ENCODE measurements at places on chromosomes 7 and 10.
A peak's percentile ranks its signal among the peaks of the same experiment; 100 is the strongest.

DNA sequence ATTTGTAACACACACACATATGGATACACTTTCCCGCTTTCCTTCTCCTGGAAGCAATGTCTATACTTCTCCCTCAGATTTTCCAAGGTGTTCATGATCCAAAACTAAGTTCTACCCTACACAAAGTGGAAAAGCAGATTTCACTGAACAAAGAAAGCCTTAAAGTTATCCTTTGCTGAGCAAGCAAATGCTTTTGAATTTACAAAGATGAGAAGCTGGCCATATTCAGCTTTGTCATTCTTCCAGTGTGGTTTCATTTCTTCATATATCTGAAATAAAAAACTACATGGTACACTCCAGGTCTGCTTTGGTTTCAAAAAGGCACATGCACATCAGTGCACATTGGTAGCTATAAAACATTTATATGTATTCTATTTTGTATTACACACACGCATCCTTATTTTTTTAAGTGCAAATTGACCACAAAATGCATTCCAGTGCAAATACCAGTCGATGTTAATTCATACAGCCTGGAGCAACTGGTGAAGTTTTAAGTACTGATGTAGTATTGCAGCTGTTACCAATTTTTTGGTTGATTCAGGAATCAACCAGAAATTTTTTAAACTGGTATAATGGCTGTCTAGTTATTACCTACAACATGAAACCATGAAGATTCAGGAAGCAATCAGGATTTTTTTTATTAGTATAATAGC is 65.5 kb upstream of the SRPK2 start:
- DNase-seq: no peak

DNA sequence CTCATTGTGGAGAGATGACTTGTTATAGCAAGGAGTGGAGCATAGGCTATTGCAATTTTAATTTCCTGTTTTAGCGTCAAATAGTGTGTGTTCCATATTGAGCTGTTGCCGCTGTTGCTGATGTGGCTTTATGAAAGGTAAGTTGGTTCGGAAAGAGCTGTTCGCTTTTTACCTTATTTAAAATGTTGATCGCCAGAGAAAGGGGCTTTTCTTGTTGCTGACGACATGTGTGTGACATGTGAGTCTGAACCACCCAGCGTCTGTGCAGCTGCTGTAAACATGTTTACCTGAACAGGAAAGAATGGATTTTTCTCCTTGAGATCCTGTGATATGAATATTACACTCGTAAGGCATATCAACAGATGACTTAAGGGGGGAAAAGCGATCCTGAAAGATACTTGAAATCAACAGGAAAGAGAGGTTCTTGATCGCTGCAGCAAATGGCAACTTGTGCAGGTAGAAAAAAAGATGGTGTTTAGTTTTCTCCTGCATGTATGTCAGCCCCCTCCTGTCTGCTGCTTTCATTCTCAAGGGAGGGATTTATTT is 2.5 kb downstream of the ZEB1 start:
- DNase-seq: peak; percentile 40

- no peak for DNase-seq
Observed at GRCh38 chr7:46695051-46695708, 774.1 kb upstream of the IGFBP3 start.

DNA sequence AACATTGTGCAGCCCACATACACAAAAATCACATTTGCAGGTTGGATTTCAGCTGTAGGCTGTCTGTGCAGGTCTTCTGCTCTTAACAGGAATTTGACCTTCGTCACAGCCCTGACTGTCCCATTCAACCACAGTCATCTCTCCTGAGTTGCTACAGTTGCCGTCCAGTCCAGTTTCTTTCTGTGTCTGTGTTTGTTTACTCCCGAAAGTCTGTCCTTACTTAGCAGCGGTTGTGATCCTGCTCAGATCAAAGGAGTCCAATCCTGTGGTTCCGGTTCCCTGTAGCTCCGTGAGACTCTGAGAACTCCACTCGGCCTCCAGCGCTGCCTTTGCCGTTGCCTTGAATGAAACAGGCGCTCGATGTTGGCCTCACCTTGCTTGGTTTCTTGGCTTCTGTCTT is 111.6 kb upstream of the GATA3 start:
- DNase-seq: no peak

DNA sequence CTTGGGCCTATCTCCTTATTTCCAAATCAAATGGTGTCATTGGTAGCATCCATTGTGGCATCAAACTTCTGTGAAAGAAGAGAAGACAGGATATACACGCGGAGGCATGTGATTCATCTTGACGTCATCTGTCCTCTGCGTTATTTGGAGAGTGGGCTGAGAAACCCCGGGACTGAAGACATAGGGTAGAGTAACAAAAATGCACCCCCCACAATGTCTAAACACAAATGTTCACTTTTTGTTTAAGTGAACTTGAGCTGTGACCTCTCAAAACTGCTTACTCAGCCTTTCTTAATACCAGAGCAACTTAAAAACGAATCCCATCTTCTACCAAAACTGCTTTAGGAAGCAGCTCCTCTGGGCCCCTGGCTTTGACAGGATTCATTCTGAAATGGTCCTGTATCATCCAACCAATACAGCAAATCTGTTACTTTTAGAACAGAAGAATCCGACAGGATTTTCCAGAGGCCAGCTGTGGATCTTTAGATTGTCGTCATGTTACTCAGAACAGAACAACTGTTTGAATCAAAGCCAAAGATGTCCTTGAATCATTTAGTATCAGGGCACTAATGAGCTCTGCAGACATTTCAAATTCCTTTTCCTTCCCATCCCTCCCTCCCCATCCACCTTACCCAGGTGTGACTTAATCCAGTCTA is 438.1 kb downstream of the SUGCT start:
- no peak for DNase-seq

- no peak for DNase-seq
Observed at GRCh38 chr10:98154076-98154475, 19.6 kb downstream of the R3HCC1L start.

DNA sequence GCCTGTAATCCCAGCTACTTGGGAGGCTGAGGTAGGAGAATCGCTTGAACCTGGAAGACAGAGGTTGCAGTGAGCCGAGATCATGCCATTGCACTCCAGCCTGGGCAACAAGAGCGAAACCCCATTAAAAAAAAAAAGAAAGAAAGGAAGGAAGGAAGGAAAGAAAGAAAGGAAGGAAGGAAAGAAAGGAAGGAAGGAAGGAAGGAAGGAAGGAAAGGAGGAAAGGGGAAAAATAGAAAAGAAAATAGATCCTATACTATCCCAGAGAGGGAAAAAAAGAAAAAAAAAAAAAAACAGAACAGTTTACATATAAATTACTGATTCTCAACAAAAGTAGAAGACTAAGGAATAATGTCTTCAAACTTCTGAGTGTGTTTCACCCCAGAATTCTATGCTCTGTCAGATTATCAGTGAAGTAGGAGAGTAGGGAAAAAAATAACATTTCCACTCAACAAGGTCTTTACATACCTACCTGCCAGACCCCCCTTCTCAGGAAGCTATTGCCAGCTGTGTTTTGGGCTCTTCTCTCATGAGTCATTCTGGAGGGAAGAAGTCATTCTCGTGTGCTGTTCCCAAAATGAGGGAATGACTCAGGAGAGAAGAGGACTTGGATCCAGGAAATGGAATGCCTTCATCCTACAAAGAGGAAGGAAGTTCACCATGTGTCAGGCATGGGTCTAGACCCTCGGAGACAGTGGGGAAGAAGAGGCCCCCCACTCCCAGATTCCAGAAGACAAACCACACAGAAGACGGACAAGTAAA is 20.9 kb downstream of the RGS10 start:
- DNase-seq: no peak

GRCh38 chr7:99407872-99408378 is 472 bp downstream of the PDAP1 start:
- peak; percentile 44 for DNase-seq

DNA sequence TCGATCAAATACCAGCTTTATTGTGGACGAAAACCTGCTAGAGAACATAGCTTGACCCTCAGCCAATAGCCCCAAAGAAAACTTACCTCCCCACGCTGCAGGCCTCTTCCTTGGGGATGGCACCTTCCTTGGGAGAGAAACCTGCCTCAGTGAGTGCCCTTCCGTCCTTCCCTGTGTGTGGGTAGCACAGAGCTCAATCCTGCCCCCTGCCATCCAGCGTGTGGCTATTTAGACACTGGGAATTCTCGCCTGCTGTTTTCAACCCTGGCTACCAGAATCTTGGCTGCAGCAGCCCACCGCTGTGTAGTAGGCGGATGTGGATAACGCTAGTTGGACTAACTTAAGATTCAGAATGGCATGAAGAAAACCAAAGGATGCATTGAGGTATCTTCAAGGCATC is 238.2 kb downstream of the TEX36 start:
- DNase-seq: no peak

GRCh38 chr10:112137154-112137987 is 46.2 kb downstream of the GPAM start:
- DNase-seq: peak; percentile 81

DNA sequence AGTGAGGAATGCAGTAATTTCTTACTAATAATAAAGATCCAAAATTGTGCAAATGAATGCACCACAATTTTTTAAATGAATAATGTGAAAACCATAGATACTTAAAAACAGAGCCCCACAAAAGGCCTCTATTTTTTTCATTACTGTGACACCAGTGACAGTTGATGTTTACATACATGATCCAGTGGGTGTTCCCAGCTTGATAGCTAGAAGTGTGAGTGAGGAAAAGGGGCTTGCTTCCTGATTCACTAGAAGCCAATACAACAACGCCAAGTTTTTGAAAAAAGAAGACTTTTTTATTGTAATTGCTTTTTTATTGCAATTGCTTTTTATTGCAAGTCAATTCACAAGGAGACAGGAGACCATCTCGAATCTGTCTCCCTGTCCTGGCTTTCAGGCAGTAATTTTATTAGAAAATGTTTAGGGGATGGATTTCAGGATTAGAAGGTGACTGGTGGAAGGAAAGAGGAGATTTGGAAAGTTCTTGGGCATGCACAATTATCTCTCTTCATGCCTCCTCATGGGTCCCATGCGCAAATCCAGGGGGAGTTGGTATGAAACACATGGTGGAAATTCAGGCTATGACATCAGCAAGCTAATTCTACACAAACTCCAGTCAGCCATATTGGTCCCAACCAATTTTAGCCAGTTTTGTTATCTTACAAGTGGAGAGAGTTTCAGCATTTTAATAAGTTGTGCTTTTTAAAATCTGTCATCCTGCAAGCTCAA is 44.4 kb upstream of the ZNF438 start:
- DNase-seq: no peak

DNA sequence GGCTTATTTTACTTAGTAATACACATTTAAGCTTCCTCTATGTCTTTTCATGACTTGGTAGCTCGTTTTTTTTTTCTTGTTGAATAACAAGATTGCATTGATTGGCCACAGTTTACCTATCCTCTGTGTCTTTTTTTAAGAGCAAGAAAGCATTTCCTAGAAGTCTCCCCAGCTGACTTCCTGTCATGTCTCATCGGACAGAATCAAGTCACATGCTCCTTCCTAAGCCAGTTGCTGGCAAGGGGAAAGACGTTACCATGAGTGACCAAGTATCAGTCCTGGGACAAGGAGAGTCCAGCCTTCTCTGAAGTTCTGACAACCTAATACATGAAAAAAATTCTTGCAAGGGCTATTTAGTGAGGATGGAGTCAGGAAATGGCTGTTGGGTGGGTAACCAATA is 24.9 kb upstream of the SFRP5 start:
- peak; percentile 63 for DNase-seq

DNA sequence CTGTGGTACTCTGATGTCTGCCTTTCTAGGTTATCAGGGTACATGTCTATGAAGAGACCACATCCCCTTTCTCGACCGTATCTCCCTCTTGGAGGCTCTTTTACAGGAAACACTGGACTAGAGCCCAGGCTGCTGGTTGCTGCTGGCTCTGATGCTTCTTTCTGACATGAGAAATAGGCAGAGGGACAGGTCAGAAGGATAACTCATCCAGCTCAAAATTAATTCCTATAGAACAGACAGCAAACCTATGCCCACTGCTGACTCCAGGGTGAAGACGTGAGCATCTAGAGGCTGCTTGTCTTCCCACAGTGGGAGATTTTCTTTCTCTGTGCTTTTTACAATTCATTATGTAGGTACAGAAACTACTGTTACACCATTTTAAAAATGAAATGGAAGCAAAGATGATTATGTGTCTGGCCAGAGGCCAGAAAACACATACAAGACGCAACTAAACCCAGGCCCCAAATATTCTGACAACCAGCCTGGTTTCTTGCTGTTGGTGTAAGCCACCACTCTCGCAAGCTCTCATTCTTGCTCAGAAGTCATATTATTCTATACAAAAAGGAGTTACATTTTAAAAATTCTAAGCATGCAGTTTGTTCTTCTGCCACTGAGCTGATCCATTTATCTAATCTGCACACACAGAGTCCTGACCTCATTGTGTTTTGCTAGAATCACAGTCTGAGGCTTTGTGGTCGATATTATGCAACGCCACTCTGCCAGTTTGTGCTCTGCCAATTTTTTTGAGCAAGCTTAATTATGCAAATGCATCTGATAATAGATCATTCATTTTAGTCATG is 424.3 kb downstream of the KIF20B start:
- DNase-seq: no peak

DNA sequence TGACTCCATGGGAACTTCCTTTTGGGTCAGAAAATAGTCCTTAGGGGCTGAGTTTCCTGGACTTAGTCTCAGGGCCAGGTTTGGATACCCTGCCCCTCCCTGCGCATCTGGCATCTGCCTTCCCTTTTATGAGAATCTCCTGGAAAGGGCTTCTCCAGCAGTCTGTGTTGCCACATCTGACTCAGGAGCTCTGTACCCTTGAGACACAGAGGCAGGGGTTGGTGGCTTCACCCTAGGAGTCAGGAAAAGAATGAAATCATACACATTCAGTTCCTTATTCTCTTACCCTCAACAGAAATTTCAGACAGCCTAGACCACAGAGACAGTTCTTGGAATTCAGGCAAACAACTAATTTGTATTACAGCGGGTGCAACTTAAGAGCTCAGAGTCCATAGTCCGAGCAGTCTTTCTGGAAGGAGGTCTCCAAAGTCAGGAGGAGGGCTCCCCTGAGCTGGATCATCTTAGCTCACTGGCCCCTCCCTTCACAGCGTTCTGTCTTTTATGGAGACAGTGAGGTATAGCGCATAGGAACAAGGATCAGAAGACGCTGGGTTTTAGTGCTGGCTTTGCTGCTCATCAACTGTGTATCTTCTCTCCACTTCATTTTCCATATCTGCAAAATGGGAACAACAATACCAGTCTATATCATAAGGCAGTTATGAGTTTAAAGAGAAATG is 3.0 kb upstream of the PLAU start:
- no peak for DNase-seq

DNA sequence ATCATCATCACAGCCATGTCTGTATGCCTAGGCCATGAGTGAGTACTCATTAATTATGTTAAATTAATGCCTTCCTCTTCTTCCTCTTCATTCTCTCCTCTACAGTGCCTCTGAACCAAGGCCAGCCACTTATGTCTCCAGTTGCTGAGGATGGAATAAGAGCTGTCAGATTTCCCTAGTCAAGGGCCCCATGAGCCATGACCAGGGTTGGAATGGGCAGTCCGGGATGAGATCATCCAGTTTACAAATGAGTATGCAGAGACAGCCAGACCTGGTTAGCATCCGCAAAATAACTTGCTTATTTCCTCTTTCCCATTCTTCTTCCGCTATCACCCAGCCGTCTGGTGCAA is 342.7 kb downstream of the GRID1 start:
- no peak for DNase-seq
